ENCODE measurements at places on chromosomes 2 and 18.

DNA sequence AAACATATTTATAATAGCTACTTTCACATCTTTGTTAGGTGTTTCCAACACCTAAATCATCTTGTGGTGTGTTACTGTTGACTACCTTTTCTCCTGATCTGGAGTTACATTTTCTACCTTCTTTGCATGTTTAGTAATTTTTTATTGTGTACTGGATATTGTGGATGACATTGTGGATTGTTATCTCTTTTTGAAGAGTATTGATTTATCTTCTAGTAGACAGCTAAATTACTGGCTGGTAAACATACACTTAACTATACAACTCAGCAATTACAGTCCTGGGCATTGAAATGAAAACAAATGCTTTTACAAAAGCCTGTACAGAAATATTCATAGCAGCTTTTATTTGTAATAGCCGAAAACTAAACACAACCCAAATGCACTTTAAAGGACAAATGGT lies 150.8 kb downstream of the PTRHD1 start:
- no peak for DNase-seq

DNA sequence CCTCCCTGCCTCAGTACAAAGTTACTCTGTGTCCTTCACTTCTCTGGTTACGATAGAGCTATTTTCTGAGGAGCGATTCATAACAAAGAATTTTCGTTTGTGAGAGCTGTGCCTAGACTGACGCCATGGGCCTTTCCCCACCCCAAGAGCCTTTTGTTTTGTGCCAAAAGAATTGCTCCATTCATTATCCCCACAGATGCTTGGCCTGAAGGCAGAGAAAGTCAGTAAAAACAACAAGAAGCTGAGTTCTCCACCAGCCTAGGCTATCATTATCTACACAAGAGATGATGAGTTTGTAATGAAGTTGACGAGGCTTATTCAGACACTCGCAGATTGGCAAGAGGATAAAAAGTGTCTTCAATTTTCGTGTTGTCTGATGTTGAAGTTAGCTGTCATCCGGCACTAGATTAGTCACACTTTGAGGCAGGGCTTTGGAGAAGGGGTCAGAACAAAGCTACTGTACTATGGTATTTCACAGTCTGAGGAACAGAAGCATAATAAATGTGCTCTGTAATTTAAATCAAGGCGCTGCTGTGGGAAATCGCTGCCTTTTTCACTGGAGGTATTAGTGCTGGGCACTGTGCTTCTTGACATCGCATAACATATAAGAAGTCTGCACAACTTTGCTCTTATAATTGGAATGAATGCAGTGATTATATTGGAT lies 278.4 kb upstream of the FIGN start:
- DNase-seq = peak; percentile 38

DNA sequence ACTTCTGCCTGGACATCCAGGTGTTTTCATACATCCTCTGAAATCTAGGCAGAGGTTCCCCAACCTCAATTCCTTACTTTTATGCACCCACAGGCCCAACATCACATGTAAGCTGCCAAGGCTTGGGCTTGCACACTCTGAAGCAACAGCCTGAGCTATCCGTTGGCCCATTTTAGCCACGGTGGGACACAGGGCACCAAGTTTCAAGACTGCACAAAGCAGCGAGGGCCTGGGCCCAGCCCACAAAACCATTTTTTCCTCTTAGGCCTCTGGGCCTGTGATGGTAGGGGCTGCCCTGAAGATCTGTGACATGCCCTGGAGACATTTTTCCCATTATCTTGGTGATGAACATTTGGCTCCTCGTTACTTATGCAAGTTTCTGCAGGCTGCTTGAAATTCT lies 5.9 kb downstream of the C2orf69 start:
- DNase-seq = no peak

- DNase-seq = no peak
These were observed 122.4 kb upstream of the BCL2L11 start for GRCh38 chr2:110998311-110998710.

DNA sequence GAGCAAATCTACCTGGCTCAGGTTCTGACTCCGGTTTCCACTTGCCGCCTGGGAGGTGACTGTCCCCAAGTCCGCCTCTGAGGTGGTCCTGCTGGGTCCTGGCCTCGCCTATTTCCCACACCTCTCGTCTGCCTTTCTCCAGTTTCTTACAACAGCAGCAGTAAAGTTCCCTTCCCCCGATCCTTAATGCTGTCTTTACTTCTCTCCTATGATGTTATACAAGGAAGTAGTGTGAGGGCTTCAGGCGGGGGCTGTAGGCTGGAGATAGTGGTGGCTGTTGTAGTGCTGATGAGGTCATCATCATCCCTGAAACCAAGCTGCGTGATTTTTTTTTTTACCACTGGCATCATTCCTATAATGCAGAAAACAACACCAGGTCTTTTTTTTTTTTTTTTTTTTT lies 18.9 kb downstream of the TGIF1 start:
- no peak for DNase-seq

DNA sequence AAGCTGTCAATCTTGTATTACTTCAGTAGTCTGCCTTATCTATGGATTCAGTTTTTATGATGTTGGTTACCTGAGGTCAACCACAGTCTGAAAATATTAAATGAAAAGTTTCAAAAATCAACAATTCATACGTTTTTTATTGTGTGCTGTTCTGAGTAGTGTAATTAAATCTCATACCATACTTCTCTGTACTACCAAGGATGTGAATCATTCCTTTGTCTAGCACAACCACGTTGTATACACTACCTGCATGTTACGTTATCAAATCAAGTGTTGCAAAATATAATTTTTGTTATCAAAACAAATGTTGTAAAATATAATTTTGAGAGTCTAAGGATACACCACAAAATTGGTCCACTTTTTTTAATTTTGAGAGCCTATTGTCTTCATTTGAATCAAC lies 590.2 kb upstream of the SETBP1 start:
- DNase-seq = no peak

- DNase-seq = peak; percentile 97
These were observed 147.3 kb downstream of the IRS1 start for GRCh38 chr2:226652369-226652768.

- no peak for DNase-seq
These were observed 227.3 kb upstream of the RAB6C start for GRCh38 chr2:129752176-129752575.

- DNase-seq = peak; percentile 14
These were observed 298.6 kb downstream of the CYP26B1 start for GRCh38 chr2:71849111-71849510.

DNA sequence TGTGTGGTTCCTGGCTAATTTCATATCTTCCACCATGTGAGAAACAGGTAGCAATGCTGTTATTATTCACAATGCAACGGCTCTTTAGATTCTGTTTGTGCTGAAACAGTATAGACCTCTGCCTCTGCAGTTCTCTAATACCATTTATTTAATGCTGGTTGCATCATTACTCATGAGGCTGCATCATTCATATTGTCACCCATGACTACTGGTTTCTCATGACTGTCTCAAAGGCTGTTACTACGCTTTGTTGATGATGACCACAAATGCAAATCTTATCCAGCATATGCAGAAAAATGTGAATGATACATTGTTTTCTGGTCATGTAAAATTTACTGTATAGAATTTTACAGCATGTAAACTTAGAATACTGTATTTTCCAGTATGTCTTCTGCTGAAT lies 22.5 kb downstream of the CAVIN2 start:
- DNase-seq = peak; percentile 39

DNA sequence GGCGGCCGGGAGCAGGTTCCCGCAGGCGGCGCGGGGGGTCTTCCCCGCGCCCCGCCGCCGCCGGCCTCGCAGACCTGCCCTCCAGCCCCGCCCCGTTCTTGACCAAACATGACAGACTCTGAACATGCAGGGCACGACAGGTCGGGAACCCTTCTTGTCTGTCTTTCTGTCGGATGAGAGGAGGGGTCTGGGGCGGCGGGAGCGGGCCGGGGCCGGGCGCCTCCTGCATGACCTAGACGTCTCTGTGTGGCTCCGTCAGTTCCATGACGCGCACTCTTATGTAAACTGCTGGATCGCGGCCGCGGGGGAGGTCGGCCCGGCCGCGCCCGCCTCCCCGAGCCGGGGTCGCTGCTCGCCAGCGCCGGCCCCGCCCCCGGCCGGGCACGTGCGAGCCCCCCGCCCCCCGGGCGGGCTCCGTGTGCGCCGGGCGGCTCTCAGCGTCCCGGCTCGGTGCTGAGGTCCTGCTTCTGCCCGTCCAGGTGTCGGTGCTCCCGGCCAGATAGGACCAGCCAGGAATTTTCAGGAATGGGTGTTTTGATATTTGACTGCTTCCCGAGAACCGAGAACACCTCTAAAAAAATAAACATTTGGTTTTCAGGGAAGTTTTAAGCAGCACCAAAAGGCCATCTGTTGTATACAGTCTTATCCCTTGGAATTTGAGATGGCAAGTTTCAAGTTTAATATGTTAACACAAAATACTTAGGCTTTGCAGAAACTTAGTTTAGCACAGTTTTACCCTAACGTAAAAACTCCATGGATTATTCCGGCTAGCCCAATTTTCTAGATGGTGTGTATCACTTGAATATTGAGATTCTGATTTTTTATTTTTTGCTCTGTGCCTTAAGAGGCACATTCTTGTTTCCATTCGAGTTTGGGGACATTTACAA lies 733 bp downstream of the ZC3H6 start:
- DNase-seq = peak; percentile 89

DNA sequence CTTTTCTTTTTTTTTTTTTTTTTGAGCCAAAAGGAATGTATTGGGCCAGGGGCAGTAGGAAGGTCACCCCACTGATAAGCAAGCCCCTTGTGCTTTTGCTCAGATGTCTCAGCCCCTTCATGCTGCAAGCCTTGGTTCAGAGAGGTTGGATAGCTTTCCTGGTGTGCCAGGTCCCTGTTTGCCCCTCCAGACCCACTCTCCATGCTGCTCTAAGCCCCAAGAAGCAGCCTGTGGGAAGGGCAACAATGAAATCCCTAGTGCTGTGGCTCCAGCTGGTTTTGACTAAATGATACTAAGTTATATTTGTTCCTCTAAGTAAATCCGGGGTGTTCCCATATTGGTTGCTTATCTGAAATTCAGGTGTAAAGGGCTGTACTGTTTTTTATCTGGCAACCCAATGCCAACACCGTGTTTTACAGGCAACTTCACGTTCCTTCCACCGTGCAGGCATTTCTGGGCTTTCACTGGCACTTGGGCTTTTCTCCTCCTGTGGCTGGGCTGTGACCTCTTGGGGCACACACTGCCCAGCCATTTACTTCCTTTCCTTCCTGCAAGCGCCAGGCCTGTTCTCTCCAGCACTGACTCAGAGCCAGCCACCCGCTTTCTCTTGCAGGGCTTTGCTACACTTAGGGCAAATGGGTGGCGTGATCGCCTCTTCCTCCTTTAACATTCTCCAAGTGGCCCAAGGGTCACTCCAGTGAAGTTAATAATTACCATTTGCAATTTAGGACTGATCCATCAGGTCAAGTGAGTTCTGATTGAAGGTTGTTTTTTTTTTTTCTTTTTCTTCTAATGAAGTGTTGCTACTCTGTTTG lies 21.6 kb downstream of the MERTK start:
- no peak for DNase-seq

GRCh38 chr2:230828272-230828961 lies 36.3 kb upstream of the ITM2C start:
- no peak for DNase-seq

DNA sequence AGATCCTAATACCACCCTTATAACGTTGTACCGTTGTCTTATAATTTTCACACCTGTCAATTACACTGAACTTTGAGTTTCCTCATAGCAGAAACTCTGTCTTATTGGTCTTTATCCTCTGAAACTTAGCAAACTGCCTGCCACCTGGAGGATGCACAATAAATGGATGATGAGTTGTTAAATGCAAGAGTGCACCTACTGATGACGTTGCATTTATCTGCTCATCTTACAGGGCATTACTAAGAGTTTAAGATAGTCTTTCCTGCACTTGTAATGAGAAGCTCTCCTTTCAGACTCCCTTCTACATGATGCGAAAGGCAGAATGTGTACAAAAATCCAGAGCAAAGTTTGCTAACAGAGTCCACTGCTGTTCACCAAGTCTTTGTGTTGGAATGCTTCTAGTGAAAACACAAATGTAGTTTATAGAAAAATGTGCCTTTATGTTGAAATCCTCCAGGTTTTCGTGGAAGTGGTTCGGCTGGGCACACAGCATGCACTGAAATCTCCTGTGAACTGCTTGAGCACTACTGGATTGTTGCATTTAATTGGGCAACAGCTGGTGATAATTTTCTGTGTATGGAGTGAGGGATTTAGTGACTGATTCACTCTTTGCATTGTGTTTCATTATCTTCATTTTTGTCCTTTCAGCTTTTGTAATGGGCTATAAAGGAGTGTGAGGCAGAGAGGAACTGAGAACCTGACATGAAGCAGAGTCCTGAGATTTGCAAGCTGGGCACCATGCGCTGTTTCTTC lies 665.8 kb upstream of the ID2 start:
- DNase-seq = no peak

DNA sequence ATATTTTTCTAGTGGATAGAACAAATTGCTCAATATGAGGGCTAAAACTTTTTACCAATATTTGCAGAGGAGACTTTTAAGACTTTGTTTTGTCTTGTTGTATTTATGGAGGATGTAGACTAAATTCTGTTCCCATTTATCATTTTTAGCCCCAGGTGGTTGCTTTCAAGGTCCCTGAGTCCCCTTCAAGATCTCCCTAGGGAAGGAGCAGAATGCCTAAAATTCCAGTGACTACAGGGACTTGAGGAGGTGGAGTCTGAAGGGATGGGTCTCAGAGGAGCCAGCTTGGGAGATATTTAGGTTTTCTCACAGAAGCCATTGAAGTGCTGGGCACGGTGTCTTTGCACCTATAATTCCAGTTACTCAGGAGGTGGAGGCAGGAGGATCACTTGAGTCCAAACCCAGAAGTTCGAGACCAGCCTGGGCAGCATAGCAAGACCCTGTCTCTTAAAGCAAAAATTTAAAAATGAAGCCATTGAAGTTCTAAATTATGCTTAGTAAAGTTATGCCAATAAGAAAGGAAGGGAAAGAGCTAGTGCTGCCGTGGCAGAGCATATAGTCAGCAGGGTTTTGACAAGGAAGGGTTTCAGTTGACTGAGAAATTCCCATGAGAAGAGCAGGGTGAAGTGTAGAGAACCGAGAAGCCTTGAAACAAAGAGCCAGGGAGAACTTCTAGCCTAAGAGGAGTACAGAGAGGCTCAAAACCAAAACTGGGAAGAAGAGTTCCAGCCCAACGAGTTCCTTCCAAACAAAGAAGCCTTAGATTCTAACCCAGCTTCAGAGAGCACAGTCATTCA lies 43.4 kb downstream of the COMMD1 start:
- no peak for DNase-seq

- no peak for DNase-seq
These were observed 185.0 kb upstream of the TMEFF2 start for GRCh38 chr2:192379736-192380135.

GRCh38 chr2:124027182-124027581 lies 2.1 kb downstream of the CNTNAP5 start:
- peak; percentile 48 for DNase-seq

- no peak for DNase-seq
These were observed 122.4 kb downstream of the TNS1 start for GRCh38 chr2:217880287-217880889.

DNA sequence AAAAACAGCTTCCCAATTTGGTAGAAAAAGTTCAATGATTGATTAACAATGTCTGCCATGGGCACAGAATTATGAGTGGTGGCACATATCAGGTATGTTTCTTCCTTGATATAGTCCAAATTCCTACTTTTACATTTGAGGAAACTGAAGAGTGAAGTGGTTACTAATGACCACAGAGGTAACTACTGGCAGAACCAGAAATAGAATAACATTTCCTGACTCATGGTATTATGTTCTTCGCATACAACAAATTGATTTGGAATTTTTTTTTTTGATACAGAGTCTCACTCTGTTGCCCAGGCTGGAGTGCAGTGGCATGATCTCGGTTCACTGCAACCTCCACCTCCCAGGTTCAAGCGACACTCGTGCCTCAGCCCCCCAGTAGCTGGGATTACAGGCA lies 6.0 kb upstream of the NFE2L2 start:
- DNase-seq = no peak
